ENCODE measurements at places on chromosomes 5 and 9.

GRCh38 chr9:136059851-136060670, 35.0 kb downstream of the NACC2 start:
- no peak for DNase-seq

DNA sequence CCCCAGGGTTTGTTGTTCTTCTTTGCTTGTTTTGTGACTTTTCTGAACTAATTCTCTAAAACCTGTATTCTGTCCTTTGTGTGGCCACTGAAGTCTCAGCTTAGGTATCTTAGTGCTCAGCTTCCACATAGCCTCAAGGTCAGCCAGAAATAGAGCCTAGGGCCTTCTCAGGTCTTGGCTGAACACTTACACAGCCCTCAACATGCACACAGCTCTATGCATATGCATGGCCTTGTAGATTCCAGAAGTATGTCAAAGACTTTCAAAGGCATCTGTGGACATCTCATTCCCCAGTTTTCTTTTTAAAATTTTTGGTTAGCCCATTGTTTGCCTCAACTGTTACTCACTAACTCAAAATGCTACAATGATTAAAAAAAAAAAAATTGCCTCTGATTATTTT, 99.9 kb upstream of the GRIA1 start:
- no peak for DNase-seq

GRCh38 chr9:133132174-133132573, 11.1 kb upstream of the RALGDS start:
- no peak for DNase-seq

- no peak for DNase-seq
These were observed 65.4 kb downstream of the MVB12B start for GRCh38 chr9:126391713-126392661.

DNA sequence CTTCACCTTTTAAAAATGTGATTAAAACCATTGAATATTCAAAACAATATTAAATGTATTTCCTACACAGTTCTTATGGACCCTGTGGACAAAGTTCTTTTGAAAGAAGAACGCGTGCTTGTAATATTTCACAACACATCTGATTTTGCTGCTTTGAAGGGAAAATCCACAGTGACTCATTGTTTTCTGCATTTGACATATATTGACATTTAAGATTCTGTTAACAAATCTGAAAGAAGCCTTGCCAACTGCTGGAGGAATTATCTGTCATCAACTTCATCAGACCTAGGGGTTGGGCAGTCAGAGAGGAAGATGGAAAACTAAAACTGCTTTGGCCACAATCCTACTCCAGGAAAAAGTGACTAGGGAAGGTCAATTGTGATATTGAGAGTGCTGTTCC, 56.9 kb upstream of the RASEF start:
- DNase-seq: no peak

DNA sequence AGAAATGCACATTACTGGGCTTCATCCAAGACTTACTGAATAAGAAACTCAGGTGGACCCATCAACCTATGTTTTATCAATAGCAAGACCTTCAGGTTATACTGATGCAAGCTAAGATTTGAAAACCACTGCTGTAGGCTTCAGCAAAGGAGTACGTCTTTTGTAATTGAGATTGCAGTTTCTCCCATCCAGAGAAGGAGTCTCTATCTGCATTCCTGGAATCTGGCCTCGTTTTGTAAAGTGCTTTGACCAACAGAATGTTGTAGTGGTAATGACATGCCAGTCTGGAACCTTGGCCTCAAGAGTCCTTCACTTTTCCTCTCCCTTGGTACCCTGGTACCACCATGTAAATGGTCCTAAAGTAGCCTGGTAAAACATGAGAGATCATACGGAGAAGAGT, 32.2 kb upstream of the ELAVL2 start:
- no peak for DNase-seq

- no peak for DNase-seq
These were observed 144.1 kb upstream of the SPEF2 start for GRCh38 chr5:35473589-35473988.

GRCh38 chr5:154221371-154221896, 30.9 kb downstream of the GALNT10 start:
- peak; percentile 71 for DNase-seq

DNA sequence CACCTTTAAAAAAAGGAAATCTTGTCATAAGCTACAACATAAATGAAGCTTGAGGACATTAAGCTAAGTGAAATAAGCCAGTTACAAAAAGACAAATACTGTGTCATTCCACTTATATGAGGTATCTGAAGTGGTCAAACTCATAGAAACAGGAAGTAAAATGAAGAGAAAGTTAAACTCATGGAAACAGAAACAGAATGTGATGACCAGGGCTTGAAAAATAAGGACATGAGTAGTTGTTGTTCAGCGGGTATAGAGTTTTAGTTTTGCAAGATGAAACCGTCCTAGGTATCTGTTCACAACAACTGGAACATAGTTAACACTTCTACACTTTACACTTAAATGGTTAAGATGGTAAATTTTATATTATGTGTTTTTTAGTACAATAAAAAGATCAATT, 47.8 kb upstream of the SLC1A3 start:
- DNase-seq: no peak

DNA sequence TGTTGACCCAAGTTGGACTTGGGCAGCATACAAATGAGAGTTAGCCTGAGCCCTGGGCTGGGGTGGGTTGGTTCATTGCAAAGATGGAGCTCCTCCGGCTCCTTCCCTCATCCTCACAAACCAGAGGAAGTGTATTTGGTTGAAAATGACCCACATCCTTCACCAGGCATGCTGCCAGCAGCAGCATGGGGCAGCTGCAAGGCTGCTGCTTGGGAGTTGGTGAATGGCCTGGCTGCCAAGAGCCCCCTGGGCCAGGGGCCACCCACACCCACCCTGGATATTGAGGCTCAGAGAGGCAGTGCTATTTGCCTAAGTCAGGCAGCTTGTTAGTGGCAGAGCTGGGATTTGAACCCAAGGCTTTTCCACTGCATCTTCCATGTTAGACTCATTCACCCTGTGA, 29.5 kb downstream of the PPARGC1B start:
- DNase-seq: no peak

- DNase-seq: no peak
These were observed 12.8 kb downstream of the AFAP1L1 start for GRCh38 chr5:149284501-149284900.

GRCh38 chr9:131525643-131526565, 5.2 kb downstream of the UCK1 start:
- no peak for DNase-seq

GRCh38 chr5:39130716-39131115, 56.5 kb upstream of the RICTOR start:
- DNase-seq: no peak

GRCh38 chr9:87883990-87884389, 1.3 kb downstream of the SPATA31E1 start:
- DNase-seq: no peak

DNA sequence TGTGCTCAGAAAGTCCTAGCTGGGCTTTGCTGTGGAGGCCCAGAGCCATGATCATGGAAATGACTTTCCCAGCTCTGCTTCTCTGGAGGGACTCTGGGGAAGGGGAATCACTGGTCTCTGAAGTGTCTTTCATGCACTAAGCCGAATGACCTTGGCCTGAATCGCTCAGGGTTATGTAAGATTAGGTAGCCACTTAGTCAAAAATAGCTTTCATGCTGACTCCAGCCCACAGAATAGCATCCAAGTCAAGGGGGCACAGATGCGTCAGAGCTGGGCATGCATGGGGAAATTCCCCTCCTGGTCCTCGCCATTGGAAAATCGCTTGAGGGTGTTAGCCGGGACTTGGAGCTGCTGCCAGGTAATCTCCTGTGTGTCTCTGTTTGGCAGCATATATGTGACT, 36.1 kb upstream of the PPARGC1B start:
- no peak for DNase-seq

DNA sequence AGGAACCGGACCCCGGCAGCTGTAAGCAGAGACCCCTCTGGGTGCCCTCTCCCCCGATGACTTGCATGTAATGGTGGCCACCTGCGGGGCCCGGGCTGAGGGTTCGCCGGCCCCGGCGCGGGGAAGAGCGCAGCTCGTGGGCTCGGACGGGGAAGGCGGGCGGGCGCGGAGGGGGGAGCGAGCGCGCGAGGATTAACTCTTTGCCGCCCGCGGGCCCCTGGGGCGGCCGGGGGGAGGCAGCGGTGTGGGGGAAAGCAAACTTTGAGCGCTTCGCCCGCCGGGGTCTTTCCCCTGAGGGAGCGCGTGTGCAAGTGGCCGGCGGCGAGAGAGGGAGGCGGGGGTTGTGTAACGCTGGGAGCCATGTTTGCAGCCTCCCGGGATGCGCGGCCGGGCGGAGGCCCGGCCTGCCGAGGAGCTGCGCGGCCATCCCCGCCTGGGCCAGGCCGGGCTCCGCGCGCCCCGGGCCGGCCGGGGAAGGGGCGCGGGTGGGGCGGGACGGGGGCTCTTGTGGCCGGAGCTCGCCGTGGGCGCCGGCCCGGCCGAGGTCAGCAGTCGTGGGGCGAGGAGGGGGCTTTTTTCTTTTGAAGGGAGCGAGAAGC, 547 bp downstream of the ANP32B start:
- DNase-seq: peak; percentile 64

GRCh38 chr9:26913138-26913668, 20.6 kb upstream of the CAAP1 start:
- DNase-seq: no peak

DNA sequence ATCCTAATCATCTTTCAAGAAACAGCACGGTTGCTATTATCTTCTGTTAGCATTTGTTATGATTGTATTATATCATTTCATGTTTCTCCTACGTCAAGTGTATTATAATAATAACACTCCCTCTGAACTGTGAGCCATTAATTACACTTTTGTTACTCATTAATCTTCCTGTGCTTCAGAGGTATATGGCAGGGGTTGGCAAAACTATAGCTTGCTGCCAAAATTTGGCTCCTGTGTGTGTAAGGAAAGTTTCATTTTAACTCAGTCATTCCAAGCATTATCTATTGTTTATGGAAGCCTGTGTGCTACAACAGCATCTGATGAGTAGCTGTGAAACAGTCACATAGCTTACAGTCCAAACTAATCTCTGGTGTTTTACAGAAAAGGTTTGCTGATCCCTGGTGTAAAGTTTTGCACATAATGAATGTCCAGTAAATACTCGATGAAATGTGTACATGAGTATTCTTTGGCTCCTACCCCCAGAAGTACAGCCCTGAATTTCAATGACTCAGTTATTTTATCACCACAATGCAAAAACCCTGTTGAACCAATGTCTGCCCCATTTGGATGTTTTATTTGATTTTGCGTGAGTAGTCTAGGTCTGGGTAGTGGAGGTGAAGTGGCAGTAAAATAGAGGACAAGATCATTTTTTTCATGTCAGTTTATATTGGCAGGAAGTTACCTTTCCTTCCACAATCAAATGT, 648.2 kb downstream of the MAT2B start:
- no peak for DNase-seq

- DNase-seq: no peak
These were observed 170.1 kb upstream of the PITX1 start for GRCh38 chr5:135204151-135204600.

GRCh38 chr9:16310278-16311110, 560.0 kb downstream of the BNC2 start:
- no peak for DNase-seq

- DNase-seq: no peak
These were observed 2.8 kb downstream of the MAMDC2 start for GRCh38 chr9:70046274-70047070.

DNA sequence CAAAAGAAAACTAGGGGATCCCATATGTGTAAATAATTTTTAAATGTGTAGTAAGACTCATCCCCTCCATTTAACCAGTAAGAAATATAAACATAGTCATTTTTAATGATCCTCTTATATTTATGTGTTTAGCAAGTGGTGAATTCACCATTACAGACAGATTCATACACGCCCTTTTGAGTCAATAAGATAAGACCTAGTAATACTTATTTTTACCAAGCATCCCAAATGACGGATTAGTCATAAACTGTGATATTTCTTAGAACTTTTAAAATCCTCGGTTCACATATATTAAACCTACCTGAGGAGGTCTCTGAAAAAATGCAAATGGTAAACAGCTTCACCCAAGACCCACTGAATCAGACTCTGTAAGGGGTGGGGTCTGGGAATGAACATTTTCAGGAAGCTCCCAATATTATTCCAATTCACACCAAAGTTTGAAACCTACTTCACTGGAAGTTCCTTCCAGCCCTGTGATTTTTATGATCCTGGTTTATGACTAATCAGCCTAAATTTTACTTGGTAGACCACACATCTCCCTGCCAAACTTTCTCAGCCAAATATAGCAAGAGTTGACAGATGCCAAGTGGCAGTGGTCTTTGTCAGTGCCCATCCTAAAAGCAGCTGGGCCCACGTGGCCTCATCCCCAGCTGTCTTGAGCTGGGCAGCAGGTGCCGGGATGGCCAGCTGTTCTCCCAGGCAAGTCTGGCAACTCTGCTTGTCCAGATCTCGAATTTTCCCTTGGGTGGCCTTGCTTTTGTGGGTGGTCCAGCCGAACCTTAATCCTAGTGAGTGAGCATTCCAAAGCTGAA, 559.0 kb upstream of the RGMB start:
- DNase-seq: no peak

GRCh38 chr5:71601222-71602026, 14.3 kb downstream of the MCCC2 start:
- peak; percentile 77 for DNase-seq

GRCh38 chr5:21452449-21452848, 1400.7 kb downstream of the CDH12 start:
- DNase-seq: no peak

DNA sequence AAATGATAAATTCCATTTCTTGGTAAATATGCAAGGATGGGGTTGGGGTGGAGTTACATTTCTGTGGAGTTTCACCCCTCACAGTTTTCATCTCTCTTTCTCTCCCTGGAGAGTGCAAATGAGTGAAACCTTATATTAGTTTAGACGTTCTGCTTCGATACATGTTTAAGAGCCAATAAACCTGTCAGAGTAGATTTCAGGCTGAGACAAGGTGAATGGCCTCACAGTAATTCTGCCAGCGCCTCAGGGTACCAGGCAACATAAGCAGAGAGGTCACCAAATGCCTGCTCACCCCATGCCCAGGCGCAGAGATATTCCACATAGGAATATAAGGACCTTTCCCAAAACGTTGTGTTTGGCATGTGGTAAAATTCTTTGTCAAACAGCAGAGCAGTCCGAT, 154.9 kb upstream of the VLDLR start:
- no peak for DNase-seq

DNA sequence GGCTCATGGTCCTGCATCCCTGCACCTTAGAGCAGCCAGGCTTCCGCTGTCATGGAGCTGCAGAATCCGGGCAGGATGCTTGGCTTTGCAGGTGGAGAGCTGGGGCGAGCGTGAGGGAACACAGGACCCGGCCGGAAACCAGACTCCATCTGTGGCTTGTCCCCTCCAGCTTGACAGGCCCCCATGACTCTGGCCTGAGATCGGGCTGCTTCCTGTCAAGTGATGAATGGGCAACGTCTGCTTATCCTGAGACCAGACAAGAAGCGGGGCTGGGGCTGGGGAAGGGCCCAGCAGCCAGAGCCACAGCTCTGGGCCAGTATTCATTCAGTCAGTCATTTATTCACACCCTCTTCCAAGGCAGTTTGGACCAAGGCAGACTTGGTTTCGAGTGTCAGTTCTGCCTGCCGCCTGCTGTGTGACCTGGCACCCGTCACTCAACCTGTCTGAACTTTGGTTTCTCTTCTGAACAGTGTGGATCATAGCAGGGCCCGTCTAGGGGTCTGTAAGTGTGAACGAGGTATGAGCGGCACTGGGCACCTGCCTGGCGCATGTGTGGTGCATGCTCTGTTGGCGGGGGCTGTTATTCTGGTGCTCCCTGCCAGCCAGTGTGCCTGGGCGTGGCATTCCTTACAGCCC, 37.5 kb downstream of the NEK6 start:
- DNase-seq: no peak

- DNase-seq: no peak
These were observed 60.8 kb upstream of the PHYKPL start for GRCh38 chr5:178293400-178293799.
